ENCODE measurements at places on chromosomes 5 and 9. TPM values are rescaled to one million over a fixed set of nuclear protein-coding genes. Genes with fewer than 3 reads are reported as not detected.
A peak's percentile ranks its signal among the peaks of the same experiment; 100 is the strongest.

- no peak for DNase-seq
- no peaks in the 10 kb centered on the region for H3K4me1 ChIP-seq
- H3K36me3 ChIP-seq, result no peaks in the 10 kb centered on the region
- H3K4me3 ChIP-seq, result no peak overlapping the region
- no peaks in the 10 kb centered on the region for H3K27me3 ChIP-seq
Measured at GRCh38 chr9:133397895-133398294, 19.9 kb downstream of the REXO4 start.

Gene PRRT1B
- total RNA-seq, result 4.5 TPM

GRCh38 chr9:36731068-36731956, 158.6 kb downstream of the MELK start:
- DNase-seq, result no peak
- H3K4me3 ChIP-seq, result no peak overlapping the region
- H3K4me1 ChIP-seq, result no peaks in the 10 kb centered on the region

DNA sequence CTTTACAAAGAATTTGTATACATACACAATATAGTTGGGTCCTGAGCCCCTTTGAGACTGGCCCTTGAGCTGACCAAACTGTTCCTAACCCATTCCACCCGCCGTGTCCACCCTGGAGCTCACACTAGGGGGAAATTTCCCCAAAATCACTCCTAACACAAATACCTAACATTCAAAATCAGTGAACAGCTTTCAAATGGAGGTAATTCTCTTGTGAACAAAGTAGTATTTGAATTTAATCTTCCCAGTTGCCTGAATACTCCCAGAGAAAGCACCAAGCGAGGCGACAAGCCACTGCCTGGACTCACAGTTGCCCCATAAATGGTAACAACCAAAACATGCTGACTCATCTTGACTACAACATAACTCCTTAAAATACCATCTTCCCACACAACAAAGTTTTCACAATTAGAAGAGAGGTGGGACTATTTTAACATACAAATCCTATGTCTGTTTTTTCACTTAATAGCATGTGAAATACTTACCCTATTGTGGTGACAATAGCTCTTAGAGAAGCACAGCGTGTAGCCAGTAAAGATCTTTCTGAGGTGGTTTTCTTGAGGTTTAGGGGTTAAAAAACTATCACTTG, 31.7 kb upstream of the SCAMP1 start:
- no peak overlapping the region for H3K27ac ChIP-seq
- no peaks in the 10 kb centered on the region for H3K4me1 ChIP-seq
- no peaks in the 10 kb centered on the region for H3K27me3 ChIP-seq
- no peaks in the 10 kb centered on the region for H3K36me3 ChIP-seq

Gene NPDC1
- total RNA-seq, result 177 TPM

- no peaks in the 10 kb centered on the region for H3K36me3 ChIP-seq
- H3K4me1 ChIP-seq, result no peaks in the 10 kb centered on the region
- H3K27ac ChIP-seq, result no peak overlapping the region
- no peak overlapping the region for H3K4me3 ChIP-seq
- no peak for DNase-seq
- no peaks in the 10 kb centered on the region for H3K27me3 ChIP-seq
Measured at GRCh38 chr5:134813827-134814226, 31.9 kb upstream of the C5orf24 start.

DNA sequence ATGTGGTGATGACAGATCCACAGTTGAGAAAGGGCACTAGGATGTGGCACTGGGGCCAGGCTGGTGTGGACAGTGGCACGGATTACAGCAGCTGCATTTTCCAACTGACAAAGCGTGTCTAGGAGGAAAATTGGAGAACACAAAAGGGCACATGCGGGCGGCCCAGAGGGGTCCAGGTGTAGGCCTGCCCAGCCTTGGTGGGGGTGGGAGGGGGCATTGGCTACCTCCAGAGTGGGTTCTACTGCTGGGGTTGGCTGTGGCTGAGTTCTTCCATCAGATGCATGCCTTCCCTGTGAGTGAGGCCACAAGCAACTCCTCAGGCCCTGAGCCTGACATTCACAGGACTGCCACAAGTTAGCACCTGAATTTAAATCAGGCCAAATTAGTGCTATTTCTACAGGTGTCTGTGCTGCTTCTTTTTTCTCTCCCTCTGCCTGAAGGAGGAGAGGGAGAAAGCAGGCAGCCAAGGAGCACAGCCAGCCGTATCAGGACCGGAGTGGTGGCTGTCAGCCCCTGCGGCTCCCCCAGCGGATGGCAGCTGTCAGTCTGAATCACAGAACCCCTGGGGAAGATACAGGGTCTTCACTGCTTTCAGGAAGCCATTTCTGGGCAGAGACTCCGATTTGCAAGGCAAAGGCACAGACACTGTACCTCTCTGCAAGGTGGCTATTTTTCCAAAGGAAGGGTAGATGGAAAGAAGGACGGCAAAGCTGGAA, 464.2 kb downstream of the SPOCK1 start:
- no peaks in the 10 kb centered on the region for H3K27me3 ChIP-seq
- DNase-seq, result no peak
- no peaks in the 10 kb centered on the region for H3K36me3 ChIP-seq
- H3K4me3 ChIP-seq, result no peak overlapping the region

DNA sequence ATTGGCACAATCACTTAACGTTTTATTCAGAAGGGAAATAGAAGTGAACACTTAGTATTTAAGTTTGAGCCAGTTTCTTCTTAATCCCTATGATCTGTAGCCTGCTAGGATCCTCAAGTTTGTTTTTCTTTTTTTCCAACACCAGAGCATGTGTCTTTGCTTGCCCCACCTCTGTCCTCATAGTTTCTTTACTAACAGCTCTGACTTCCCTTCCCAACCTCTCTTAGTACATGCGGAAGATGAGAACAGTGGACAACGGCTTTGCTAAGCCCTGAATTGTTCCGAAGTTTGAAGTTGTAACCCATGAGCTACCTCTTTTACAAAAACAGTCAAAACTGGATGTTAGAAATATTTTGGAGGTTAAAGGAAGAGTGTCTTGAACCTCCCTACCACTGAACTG, 61.7 kb upstream of the TAF11L2 start:
- peaks cover 4% of the 10 kb centered on the region for H3K4me1 ChIP-seq
- no peaks in the 10 kb centered on the region for H3K36me3 ChIP-seq
- H3K27ac ChIP-seq, result peak overlapping the region; percentile 44
- DNase-seq, result no peak

DNA sequence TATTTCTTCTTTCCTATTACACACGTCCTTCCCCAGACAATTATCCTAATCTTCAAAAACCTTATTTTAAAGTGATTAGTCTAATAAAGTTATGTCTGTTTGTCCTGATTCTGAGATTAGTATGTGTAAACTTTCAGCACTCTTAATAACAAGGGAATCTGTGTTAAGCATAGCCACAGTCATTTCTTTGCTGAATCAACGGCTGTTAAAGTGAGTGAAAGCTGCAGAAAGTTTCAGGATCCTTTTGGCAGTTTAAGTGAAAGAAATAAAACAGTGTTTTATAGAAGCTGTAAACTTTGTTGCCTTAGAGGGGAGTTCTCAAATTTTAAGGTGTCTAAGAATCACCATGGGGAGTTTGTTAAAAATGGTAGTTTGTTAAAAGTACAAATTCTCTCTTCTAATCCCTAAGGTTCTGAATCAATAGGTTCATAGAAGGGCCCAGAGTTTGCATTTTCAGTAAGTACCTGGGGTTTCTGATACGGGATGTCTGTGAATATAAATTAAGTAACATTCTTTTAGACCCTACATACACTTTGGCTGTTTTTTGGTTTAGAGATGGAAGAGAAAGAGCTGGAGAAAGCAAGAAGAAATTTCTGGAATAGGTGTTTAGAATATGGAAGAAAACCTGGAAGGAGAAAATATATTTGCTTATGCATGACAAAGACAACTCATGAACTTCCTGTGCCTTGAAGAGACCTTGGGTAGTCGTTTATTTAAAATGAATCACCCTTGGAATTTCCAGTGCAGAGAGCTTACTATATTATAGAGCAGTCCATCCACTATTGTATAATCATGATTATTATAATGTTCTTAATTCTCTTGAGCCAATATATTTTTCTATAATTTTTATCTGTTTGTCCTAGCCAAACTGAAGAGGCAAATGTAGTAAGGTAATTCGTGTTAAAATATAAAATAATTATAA, 45.7 kb downstream of the SCAMP1 start:
- H3K27ac ChIP-seq, result no peak overlapping the region
- H3K36me3 ChIP-seq, result no peaks in the 10 kb centered on the region
- no peak overlapping the region for H3K4me3 ChIP-seq
- H3K27me3 ChIP-seq, result no peaks in the 10 kb centered on the region

- H3K4me1 ChIP-seq, result no peaks in the 10 kb centered on the region
- H3K27me3 ChIP-seq, result no peaks in the 10 kb centered on the region
- no peaks in the 10 kb centered on the region for H3K36me3 ChIP-seq
- DNase-seq, result no peak
Measured at GRCh38 chr9:69044240-69045219, 9.0 kb downstream of the FXN start.

GRCh38 chr5:156513123-156513815, 186.3 kb downstream of the SGCD start:
- H3K27me3 ChIP-seq, result no peaks in the 10 kb centered on the region
- no peaks in the 10 kb centered on the region for H3K36me3 ChIP-seq

Gene KIF24
- total RNA-seq, result 2.2 TPM

Gene MUSK
- 2.0 TPM for total RNA-seq

DNA sequence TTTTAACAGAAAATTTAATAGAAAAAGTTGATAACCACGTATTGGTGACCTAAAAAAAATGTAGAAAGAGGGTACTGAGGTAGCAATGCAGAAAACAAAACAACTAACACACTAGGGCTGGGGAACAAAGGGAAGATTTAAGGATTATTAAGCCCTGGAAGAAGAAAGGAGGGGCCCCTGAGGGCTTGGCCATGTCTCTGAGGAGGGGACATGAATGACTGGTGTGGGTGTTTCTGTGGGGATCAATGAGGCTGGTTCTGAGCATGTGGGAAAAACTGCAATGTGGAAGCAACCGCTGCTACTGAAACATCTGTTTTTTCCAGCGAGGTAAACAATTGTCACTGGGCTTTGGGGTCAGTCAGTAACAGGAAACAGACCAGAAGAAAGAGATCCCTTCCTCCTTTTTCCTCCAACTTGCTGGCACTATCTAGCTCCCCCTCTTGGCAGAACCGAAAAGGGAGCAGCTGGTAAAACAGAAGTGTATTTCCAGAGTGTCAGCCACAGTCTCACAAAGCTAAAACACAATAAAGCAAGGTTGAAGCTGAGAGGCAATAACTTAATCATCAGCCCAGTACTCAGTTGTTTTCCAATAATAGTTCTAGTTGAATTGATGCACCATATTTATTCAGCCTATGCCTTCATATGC, 48.3 kb downstream of the ATPSCKMT start:
- DNase-seq, result no peak
- no peaks in the 10 kb centered on the region for H3K4me1 ChIP-seq
- H3K36me3 ChIP-seq, result no peaks in the 10 kb centered on the region
- H3K27me3 ChIP-seq, result no peaks in the 10 kb centered on the region

DNA sequence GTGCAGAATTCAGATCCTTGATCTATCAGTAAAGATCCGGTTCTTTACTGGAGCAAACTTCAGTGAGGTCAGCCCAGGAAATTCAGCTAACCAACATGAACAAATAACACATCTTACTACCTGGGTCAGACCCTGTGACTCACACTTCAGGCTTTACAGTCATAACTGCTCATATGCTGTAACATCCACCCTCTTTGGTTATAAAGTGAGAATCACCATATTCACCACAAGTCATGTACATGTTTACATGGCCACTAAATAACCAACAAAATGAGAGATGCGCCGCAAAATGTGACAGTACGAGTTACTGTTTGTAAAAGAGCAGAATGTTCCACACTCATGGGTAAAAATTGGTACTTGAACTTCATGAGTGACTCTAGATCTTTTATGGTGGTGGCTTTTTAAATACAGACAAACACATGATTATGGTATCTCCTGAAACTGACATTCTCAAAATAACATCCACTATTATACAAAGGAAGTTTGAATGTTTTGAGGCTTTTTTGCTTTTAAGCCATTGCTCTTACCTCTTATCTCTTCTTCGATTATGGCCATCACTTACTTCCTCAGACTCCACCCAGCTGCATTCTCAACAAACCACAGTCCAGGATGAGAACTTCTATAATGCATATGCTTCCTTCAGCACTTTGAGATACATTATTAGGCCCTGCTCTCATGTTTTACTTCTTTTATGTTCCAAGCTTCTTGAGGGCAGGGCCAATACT, 516.6 kb downstream of the RAB3C start:
- H3K27me3 ChIP-seq, result no peaks in the 10 kb centered on the region
- H3K4me1 ChIP-seq, result no peaks in the 10 kb centered on the region
- H3K4me3 ChIP-seq, result no peak overlapping the region
- no peaks in the 10 kb centered on the region for H3K36me3 ChIP-seq
- peak overlapping the region; percentile 31 for H3K27ac ChIP-seq
- no peak for DNase-seq

DNA sequence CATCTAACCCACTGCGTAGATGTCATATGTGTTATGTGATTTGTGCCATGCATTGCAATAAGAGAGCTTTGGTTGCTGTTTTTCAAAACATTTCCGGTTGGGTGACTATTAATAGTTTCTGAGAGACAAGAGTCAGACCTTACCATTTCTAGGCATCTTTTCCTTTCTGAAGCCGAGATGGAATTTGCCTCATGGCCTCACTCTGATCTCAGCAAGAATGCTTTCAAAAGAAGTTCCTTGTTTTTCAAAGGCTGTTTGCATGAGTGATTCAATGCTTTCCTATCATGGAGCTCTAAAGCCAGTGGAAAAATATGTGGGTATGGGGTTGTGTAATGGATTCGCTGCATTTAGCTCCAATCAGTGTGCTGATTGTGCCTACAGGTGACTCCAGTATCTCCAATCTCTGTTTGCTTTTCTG, 203.1 kb upstream of the PPP1R2B start:
- no peak overlapping the region for H3K27ac ChIP-seq
- H3K36me3 ChIP-seq, result no peaks in the 10 kb centered on the region
- no peaks in the 10 kb centered on the region for H3K27me3 ChIP-seq
- no peak for DNase-seq
